Upper lobe of left lung (tissue), 6 donors: ENCODE measurements at places on chromosomes 12 and 14.

GRCh38 chr12:124868252-124869058 is 4.8 kb upstream of the SCARB1 start:
- no peak for DNase-seq

- peak; percentile 40 for DNase-seq
These were observed 84.6 kb downstream of the SETD3 start for GRCh38 chr14:99395909-99396530.

- no peak for DNase-seq
These were observed 228.7 kb upstream of the CRY1 start for GRCh38 chr12:107322063-107322462.

GRCh38 chr14:31027847-31028246 is 1.7 kb upstream of the STRN3 start:
- no peak for DNase-seq

- peak; percentile 53 for DNase-seq
These were observed 2.5 kb downstream of the COL2A1 start for GRCh38 chr12:48001505-48002413.

GRCh38 chr12:89700191-89700810 is 8.3 kb downstream of the ATP2B1 start:
- DNase-seq: no peak

DNA sequence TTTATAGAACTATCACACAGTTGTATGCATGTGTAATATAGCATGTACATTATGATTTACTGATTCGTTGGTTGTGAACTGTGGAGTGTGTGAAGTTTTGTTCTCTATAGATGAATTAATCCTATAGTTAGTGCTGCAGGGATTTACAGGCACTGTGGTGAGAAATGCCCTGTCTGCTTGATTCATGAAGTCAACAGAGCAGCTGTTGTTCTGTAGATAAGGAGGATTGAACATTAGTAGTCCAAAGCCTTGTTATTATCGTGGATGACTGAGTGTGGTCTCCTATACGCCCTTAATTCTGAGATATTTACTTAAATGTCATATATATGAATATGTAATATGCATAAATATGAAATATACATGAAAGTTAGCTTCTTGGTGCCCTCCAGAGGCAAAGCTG is 98.3 kb downstream of the DNAH10 start:
- no peak for DNase-seq

DNA sequence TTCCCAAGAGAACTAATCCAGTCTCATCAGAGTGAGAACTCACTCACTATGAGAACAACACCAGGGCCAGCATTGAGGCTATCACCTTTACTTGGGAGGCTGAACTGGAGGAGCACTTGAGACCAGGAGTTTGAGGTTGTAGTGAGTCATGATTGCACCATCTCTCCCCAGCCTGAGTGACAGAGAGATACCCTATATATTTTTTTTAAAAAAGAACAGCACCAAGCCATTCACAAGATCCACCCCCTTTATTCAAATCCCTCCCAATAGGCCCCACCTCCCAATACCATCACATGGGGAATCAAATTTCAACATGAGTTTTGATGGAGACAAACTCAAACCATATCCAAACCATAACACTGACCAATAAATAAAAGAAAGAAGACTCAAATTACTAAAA is 3.7 kb upstream of the TMX1 start:
- no peak for DNase-seq

GRCh38 chr14:56212521-56212920 is 94.3 kb downstream of the PELI2 start:
- peak; percentile 38 for DNase-seq

- DNase-seq: no peak
These were observed 1190.3 kb downstream of the GALC start for GRCh38 chr14:86802726-86803125.

- DNase-seq: no peak
These were observed 82.4 kb downstream of the RTN1 start for GRCh38 chr14:59788176-59788575.

DNA sequence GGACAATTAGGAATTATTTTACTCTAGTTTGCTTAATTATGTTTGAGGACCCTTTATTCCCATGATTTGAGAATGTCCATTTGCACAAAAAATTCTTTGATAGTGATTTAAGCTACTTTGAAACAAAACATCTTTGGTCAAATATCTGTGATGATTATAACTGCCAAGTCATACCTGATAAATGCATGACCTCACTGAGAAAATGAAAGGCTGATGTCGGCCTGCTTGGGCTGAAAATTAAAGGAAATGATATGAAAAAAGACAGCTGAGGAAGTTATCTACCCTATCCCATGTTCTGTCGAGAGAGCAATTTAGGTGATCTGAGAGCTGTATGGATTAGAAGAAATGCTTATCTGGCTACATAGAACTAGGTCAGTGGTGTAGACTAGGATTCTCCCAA is 43.6 kb downstream of the ATL1 start:
- no peak for DNase-seq

- no peak for DNase-seq
These were observed 92.6 kb downstream of the ITPR2 start for GRCh38 chr12:26740348-26740747.

DNA sequence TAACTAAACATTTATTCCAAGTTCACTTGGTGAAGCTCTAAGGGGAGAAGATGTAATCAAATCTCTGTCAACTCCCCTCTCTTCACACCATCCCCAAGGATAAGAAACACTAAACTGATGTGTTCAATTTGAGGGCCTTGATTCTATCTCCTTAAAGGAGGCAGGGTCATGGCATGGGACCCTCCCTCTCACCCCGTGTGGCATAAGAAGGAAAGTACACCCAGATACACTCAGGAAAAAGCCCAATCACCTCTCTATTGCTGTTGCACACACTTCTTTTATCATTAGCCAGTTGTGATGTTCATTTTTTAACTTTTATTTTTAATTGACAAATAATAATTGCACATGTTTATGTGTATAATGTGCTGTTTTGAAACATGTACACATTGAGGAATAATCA is 35.1 kb downstream of the WASHC3 start:
- DNase-seq: no peak

GRCh38 chr12:70338531-70338930 is 27.6 kb upstream of the KCNMB4 start:
- DNase-seq: no peak

GRCh38 chr12:51517800-51518199 is 73.2 kb upstream of the SCN8A start:
- no peak for DNase-seq

DNA sequence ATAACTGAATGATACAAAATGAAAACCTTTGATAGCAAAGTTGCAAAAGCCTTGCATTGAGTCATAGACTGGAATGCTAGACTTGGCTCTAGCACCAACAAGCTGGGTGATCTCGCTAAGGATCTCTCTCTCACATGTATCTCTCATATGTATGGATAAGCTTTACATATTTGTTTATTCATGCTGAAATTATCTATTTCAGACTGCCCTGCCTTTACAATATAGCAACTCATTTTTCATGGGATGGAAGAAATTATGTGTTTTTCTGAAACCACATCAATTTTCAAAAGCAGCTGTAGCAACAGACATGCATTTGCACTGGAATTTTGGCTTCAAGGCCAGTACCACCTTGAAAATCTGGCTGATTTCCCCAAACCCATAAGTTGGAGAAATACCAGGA is 11.4 kb downstream of the RERG start:
- DNase-seq: no peak

DNA sequence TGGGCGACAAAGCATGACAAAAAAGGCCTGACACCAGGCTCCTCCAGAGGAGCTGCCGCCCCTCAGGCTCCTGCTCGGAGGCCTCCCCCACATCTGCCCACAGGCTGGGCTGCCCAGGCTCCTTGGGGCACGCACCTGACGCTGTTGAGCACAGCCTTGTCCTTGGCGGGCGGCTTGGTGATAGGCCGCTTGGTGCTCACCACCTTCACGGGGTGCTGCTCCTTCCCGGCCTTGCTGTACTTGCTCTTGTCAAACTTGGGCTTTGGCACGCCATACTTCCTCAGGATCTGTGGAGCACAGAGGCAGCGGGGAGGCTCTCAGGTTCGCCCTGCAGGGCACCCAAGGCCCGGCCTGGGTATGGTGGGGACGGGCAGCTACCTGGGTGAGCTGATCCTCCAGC is 53.4 kb downstream of the TRAFD1 start:
- no peak for DNase-seq

DNA sequence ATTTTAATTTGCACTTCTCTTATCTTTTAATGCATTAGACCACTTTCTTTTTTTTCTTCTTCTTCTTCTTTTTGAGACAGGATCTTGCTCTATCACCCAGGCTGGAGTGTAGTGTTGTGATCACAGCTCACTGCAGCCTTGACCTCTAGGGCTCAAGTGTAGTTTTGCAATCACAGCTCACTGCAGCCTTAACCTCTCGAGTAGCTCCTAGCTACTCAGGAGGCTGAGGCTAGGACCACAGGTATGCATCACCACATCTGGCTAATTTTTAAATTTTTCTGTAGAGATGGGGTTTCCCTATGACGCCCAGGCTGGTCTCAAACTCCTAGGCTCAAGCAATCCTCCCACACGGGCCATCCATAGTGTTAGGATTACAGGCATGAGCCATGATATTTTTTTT is 12.7 kb downstream of the TMED8 start:
- DNase-seq: no peak

DNA sequence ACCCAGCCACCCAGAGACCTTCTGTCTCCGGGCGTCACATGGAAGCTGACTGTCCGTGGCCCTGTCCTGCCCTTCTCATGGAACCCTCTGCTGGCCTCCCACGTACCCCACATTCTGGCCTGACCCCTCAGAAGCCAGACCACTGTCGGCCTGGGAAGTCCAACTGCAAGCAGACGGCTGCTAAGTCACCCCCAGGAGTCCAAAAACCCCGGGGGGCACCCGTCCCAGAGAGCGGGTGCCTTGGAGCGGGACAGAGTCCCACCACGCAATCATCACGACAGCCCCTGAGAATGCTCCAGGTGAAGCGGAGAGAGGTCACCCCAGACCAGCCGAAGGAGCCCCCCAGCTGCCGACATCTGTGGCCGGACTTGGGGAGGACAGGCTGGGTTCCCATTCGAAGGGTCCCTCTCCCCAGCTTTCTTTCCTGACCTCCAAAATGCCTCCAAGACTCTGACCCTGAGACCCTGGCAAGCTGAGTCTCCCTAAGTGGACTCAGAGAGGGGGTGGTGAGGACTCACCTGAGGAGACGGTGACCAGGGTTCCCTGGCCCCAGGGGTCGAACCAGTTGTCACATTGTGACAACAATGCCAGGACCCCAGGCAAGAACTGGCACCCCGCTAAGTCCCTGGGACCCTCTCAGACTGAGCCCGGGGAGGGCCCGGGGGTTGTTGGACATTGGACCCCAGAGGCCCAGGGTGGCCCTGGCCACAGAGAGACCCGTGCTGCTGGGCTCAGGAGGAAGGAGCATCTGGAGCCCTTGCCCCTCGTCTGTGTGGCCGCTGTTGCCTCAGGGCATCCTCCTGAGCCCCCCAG is 337.1 kb downstream of the TMEM121 start:
- DNase-seq: peak; percentile 49

- DNase-seq: no peak
These were observed 79.8 kb upstream of the C12orf71 start for GRCh38 chr12:27162229-27162537.

- DNase-seq: no peak
These were observed 499.3 kb downstream of the TMEM132D start for GRCh38 chr12:129404556-129404955.

- peak; percentile 82 for DNase-seq
These were observed 23.0 kb downstream of the DIO3 start for GRCh38 chr14:101584055-101584859.

DNA sequence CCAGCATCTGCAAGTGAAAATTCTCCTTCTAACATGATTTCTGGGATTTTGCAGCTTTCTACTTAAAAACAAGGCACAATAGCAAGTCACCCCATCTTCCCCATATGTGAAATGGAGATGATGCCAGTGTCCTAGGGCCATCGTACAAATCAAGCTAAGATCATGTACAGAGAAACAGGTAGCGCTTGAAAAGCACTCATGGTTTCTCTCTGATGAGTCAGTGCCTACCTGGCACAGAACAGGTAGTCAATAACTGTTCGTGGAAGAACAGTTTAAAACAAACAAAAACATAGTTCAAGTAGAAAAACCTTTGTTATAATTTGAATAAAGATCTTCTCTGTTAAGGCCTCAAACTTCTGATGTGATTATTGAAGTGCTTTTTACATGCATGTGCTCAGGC is 46.9 kb downstream of the RAD52 start:
- DNase-seq: no peak

- no peak for DNase-seq
These were observed 2.6 kb downstream of the GPR68 start for GRCh38 chr14:91241863-91242262.

GRCh38 chr12:114018669-114019068 is 52.5 kb upstream of the RBM19 start:
- DNase-seq: no peak

GRCh38 chr12:70243510-70244371 is 508 bp downstream of the CNOT2 start:
- DNase-seq: peak; percentile 75

GRCh38 chr12:99282624-99283023 is 364.9 kb upstream of the GARIN6 start:
- DNase-seq: no peak

DNA sequence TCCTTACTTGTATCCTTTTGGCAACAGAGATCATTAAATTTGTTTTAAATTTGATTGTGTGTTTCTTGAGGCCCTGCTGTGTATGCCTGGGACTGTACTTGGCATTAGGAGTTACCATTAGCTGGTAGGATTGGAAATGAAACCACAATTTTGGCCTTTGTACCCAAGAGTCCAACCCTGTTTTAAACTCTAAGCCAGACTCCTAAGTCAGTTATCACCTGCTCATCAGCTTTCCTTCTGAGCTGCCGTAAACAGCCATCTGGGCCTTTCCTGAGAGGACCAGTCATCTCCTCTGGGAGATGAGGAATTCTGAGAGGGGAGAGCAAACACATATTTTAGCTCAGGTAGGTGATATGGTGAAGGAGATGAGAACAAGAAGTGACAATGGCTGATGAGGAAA is 74.3 kb upstream of the SRSF5 start:
- no peak for DNase-seq

- DNase-seq: no peak
These were observed 1.7 kb downstream of the FAIM2 start for GRCh38 chr12:49901986-49902385.

DNA sequence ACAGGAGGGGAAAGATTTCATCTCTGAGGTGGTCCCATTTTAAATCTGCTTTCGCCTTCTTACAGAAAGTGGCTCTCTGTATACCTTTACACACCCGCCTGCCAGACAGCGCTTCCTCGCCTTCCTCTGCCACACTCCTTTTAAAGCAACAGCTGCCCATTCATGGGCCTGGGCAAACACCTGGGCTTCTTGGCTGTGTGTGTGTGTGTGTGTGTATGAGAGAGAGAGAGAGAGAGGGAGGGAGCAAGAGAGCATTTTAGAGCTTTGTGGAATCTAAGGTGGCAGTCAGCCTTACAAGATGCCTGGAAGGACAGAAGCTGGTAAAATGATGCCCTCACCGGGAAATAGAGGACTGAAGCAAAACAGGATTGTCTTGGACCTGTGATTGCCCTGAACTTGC is 20.0 kb downstream of the PTHLH start:
- DNase-seq: no peak

DNA sequence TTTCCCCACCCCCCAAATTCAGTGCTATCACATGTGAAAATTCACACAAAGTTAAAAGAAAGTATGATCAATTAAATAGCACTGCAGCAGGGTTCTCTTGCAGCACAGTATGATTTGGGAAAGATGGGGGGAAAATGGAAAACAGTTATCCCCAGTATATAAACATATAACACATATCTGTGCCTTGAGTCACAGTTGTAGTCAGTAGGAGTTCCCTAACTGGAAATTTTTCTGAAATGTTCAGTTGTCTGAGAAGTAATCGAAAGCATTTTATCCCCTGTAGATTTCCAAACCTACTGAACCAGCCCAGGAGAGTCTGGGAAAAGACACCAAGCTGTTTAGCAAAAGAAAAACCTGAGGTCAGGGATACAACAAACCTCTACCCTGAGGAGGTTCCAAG is 47.0 kb downstream of the C12orf50 start:
- no peak for DNase-seq

- DNase-seq: no peak
These were observed 84.0 kb upstream of the PTPRB start for GRCh38 chr12:70721216-70721615.
